ENCODE measurements at places on chromosomes 3 and 15.

DNA sequence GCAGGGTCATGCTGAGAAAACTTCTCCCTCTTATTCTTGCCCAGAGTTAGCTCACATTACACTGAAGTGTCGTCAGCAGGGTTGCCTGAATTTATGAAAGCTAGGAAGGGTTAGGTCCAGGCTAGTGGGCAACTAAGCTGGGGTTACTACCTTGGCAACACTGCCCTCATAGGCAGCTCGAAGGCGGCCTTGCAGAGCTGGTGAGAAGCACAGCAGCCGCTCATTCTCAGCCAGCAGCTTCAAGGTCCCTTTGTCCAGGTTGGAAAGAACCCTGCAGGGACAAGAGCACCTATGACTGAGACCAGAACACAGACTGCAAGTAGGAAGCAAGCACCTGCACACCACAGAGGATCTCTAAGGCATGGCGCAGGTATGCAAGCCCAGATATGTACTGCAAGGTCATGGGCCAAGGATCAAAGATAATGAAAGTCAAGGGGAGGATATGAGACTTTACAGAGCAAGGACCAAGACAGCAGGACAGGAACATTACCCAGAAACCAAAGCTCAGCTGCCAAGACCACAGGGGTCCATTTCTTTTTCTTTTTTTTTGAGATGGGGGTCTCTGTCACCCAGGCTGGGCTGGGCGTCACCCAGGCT lies 2.8 kb downstream of the CDAN1 start:
- no peak for DNase-seq

- no peak for DNase-seq
Measured at GRCh38 chr3:126040386-126040785, 43.5 kb downstream of the SLC41A3 start.

- DNase-seq, result no peak
Measured at GRCh38 chr3:149839896-149840295, 26.9 kb downstream of the RNF13 start.

DNA sequence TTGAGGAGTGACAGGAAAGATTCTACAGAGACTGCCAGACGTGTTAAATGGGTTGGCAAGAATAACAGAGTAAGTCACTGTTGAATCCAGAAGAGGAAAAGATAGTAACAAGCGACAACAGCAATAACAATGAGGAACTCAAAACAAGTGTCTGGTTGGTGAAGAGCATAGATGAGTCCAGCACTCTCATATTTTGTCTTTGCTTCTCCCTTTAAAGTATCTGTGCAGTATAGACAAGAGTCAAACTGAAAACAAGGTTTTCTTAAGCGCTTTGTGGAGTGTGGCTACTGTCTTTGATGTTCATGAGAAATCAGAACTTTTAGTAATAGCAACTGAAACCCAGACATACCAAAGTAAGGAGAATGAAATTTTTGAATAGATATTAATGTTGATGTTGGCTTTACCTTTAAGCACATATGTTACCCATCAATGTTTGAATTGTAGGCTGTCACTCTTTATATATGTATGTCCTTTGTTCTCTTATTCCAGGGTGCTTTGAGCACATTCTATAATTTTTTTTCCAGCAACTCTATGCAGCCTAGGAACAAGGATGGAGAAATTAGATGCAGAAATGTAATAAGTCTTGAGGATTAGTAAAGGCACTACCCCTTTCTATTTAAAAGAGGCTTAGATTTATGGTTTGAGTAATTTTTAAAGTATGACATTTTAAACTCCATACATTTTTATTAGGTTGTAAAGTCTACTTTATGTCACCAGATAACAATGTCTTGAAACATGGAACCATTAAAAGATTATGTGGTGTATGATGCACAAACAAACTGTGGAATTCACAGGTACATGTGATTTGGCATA lies 185.5 kb downstream of the NFKBIZ start:
- DNase-seq, result no peak

GRCh38 chr15:48427960-48428547 lies 96.8 kb downstream of the DUT start:
- no peak for DNase-seq

DNA sequence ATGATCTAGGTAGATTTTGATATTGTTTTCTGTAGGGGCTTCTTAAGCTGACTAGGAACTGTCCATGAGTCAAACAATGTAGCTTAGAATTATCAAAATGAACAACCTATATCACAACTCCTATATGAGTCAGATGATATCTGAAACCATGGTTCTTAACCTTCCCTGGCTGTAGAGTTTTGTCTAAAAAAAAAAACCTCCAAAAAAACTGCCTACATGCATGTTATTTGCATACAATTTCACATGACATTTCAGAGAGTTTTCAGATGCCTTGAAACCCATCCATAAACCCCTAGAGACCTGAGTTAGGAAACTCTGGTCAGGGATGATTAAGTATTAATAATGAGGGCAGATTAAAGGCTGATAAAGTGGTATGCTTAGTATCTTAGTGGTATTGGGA lies 157.0 kb downstream of the CHST2 start:
- no peak for DNase-seq

GRCh38 chr3:25021816-25022215 lies 406.2 kb upstream of the RARB start:
- no peak for DNase-seq

DNA sequence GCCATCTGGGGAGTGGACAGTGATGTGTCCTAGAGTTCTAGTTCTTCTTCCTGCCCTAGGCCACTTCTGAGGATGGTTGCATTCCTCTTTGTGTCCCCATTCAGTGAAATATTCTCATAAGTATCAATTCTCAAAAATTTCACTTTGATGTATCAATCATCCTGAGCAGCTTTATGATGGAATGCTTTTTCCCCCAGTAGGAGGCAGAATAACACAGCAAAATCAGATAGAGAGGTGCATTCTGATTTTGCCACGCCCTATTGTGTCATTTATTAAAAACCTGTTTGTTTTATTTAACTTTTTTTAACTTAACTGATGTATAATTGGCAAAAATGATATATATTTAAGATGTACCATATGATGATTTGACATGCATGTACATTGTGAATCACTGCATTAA lies 656.0 kb upstream of the GRM7 start:
- no peak for DNase-seq

DNA sequence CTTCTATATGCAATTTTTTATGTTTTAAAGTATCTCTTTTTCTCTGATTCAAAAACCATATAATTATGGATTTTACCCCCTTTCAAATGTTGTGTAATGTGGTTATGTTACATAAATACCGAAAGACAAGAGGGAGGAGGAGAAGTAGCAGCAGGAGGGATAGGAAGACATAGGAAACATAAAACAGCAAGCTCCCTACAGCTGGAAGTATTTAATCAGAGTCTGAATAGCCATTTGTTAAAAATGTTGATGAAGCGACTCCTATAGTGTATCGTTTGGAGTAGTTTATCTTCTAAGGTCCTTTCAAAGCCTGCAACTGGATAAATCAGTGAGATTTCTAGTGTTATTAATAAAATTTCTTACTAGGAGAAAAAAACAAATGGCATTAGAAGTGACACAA lies 598.1 kb upstream of the GOLIM4 start:
- no peak for DNase-seq

- DNase-seq, result no peak
Measured at GRCh38 chr15:52143873-52144272, 31.3 kb upstream of the BCL2L10 start.

DNA sequence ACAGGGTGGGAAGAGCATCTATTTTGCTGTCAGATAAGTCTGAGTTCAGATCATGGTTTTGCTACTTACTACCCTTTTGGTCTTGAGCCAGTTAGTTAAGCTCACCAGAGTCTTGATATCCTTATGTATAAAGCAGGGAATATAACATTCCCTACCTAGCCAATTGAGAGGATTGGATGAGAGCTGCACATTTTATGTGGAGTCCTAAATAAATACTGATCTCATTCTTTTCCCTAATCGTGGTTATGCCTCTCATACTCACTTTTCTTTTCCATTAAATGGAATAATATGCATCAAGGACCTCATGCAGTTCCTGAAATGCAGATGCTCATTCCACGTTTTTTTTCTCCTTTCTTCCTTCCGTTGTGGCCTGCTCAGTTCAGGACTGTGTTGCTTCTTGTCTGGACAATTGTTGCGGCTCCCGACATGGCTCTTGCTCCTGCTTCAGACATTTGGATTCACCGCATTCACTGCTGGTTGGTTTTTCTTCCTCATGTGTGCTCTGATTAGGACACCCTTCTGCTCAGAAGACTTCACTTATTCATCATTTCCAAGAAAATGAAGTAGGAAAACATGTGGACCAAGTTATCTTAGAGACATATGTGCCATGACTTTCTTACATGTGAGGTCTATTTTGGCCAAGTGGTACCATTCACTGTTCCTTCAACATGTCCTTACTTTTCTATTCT lies 90.2 kb downstream of the NFKBIZ start:
- DNase-seq, result no peak

GRCh38 chr3:134342259-134342658 lies 32.0 kb downstream of the AMOTL2 start:
- DNase-seq, result no peak

- no peak for DNase-seq
Measured at GRCh38 chr15:42490291-42490670, 660 bp downstream of the ZNF106 start.

GRCh38 chr3:18100121-18100520 lies 325.0 kb downstream of the SATB1 start:
- DNase-seq, result no peak

- no peak for DNase-seq
Measured at GRCh38 chr3:155441026-155441425, 147.5 kb upstream of the STRIT1 start.

DNA sequence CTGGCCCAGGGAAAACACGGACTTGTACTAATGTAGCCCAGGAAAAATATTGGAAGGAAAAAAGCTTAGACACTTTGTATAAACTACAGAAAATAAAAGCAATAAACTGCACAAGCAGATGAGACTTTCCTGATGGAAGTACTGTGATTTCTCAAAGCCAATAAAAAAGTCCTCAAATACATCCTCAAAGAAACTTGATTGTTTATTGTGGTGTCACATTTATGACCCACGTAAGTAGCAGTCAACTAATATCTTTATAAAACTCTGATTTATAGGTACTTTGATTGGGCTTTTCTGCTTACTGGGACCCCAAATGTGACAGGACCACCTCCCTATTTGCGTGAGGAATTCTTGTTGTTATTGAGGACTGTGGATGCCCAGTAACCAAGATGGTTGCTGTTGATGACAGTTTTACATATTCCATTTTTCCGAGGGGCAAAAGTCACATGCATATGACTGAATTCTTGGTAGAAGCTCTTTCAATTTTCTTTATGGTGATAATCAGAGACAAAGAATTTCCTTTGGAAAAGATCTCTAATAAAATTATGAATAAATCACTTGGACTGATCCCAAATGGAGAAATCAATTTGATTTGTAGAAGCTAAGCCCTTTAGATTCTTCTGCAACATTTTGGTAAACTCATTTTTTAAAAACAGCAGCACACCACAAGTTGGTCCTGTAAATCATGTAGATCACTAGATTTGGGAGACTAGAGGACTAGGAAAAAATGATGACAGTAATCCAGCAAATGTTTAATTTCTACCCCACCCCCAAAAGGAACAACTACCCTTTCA lies 159.0 kb upstream of the TSC22D2 start:
- DNase-seq, result no peak

GRCh38 chr3:133042778-133043177 lies 4.6 kb downstream of the TMEM108 start:
- DNase-seq, result no peak

DNA sequence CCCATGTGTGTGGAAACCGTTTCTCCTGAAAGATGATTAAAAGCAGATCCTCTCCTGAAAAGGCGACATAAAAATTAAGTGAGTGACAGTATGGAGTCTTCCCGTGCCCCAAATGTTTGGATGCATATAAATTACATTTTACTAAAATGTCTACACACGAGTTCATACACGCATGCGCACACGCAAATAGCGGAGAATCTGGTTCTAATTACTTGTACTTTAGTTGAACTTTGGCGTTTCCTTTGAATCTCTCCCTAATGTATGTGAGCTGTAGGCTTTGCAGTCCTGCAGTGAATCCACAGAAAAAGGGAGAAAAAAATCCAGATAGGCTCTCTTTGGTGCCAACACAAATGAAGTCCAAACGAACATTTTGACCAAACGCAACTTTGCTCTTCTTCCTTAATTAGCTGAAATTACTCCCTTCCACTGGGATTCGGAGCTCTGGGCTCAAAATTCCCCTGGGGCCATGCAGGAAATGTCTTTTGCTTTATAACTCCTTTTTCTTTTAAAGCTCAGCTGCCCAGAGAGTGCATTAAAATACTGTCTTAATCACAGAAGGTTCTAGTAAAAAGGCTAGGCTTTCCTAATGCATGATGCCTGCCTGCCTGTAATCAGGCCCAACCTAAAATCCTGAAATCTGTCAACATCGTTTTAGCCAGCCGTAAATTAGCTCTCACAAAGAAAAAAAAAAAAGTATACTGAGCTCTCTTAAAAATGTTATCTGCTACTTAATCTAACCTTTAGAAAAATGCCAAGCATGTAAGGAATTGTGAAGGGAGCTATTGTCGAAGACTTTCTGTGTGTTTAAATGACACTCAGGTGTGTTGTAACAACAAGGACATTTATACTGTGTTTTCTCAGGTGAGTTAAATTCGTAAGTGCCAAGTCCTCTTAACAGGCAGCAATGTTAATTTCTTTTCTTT lies 26.2 kb downstream of the RARB start:
- peak; percentile 86 for DNase-seq

- no peak for DNase-seq
Measured at GRCh38 chr3:159825216-159825854, 163.3 kb upstream of the IL12A start.

GRCh38 chr15:78314181-78314581 lies 14.8 kb upstream of the SKIC8 start:
- DNase-seq, result no peak

- DNase-seq, result no peak
Measured at GRCh38 chr3:113659101-113659541, 37.3 kb downstream of the USF3 start.

DNA sequence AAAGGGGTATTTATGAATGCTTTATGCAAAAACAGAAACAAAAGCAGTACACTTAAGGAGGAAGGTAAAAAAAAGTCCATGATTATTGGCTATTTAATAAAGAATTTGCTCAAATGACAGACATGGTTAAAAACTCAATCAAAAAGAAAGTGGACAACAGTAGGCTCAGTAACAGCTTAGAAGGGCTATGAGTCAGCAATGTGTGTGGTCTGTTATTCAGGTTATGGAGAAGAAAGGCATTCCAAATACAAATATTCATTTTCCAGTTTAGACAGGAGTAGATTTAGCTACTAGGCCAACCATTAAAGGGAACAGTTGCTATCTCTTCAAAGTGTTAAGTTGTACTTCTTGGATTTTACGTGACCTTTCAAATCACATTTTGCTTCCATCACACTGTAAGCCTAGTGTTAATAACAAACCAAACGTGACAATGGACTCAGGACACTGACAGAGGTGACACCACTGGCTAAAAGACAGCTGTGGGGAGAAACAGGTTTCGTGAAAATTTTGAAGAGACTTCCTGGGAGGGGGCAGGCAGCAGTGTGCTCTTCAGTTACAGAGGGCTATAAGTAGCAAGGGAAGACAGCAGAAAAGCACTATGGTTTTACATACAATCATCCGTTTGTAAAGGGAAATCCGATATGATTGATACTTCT lies 41.7 kb upstream of the MYO5C start:
- DNase-seq, result no peak

DNA sequence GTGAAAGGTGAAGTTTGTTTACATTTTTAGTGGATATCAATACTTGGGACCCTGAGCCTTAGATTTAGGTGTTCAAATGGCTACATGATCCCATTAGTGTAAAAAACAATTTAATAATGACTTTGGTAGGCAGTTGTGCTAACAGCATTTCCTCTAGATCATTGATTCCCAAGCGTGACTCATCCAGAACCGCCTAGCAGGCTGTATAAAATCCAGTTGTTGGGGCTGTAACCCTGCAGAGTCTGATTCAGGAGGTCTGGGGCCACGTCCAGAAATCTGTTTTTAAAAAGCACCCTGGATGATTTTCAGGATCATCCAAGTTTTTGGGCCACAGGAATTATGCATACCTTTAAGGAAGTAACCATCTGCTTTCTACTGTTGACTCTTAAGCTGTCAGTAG lies 156.4 kb downstream of the TP63 start:
- DNase-seq, result no peak

Measured in hindlimb muscle (tissue), 1 donor.